ENCODE measurements at places on chromosomes 2 and 18.
A peak's percentile ranks its signal among the peaks of the same experiment; 100 is the strongest.

DNA sequence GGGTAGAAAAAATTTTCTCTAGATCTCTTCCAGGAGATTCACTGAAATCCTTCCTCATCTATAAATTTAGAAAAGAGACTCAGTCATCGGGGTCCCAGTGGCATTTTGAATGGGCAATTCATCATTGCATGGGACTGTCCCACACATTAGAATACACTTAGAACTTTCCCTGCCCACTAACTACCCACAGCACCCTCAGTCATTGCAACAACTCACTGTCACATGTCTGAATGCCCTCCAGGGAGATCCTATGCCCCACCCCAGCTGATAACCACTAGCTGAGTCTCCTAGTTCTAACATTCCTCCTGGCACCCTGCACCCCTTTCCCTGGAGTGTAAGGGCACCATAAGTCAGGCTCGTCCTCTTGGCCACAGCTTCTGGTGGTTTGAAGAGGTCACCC, 89.6 kb downstream of the INSIG2 start:
- DNase-seq = no peak

- no peak for DNase-seq
Measured at GRCh38 chr2:69253112-69253511, 133.9 kb downstream of the GFPT1 start.

- no peak for DNase-seq
Measured at GRCh38 chr2:188068093-188068492, 223.6 kb upstream of the GULP1 start.

- DNase-seq = no peak
Measured at GRCh38 chr2:32715391-32715841, 87.6 kb downstream of the TTC27 start.

DNA sequence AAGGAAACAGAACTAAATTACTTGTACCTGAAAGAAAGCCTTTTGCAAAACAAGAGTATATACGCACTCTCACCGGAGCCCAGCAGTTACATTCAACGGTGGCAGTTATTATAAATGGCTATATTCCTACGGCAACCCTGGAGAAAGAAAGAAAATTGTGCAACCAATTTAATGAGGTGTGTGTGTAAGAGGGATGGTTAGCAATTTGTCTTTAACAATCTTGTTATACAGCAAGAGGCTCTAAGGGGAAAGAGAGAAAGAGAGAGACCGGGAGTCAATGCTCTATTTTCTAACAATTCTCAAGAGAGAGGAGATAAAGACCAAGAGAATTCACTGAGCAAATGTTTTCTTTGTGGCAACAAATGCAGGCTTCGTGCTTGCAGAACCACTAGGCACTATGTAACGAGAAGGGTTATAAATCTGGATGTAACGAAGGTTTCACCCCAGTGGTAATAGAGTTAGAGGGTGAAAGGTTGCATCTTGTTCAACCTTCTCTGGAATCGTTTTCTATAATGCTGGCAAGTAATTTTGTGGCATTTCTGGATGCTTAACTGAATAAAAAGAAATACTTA, 359.1 kb upstream of the SPRED2 start:
- no peak for DNase-seq

- DNase-seq = no peak
Measured at GRCh38 chr2:152513029-152513428, 178.1 kb downstream of the FMNL2 start.

- no peak for DNase-seq
Measured at GRCh38 chr18:13548966-13549879, 177.1 kb downstream of the FAM210A start.

- no peak for DNase-seq
Measured at GRCh38 chr18:12540751-12541150, 117.2 kb downstream of the SPIRE1 start.

DNA sequence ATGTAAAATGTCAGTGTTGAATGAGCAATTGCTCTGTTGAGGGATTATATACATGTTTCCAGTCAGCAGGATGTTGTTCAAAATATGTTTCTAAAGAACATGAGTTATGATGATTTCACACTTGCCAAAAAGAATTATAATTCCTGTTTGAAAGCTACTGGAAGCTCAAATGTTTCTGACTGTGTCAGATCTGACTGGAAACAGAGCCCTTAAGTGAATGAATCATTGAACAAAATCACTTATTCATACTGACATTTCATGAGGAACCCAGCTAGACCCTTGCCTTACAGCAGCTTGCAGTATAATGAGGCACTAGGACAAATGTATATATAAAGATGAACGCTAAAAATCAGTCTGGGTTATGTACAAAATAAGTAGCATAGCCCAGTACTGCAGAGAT, 35.4 kb upstream of the ITGAV start:
- no peak for DNase-seq

GRCh38 chr2:201975434-201975833, 58.2 kb upstream of the FZD7 start:
- DNase-seq = no peak

DNA sequence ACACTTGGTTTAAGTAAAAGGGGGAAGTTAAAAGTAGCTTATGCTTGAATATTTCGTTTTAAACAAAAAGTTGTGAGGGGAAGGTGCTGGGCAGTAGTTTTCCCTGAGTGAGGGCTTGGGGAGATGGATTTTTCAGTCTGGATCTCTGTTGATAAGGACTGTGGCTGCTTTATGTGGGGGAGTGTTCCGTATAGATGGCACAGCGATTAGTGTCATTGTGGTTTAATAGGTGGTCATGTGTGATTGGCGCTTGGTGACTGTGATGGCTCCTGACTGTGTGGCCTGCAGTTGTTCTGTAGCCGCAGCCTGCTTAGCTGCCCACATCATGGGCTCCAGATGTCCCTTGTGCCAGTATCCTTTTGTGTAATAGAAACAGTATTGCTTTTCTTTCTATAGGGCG, 156.2 kb downstream of the WDSUB1 start:
- DNase-seq = no peak

DNA sequence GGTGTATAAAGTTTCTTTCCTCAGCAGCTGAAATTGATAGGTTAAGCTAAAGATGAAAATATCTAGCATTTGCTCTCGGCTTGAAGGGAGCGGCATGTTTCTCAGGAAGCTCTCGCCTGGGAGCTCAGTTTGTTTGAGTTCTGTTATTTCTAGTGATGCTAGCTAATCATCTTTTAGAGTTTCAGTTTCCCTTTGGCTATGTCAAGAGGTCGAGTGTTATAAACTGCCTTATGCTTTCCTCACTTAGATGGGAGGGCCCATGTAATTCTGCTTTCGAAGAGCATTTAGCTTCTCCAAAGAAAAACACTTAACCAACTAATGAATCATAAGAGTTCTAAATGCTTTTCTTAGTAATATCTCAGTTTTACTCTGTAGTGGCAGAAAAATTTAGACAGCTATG, 33.6 kb downstream of the PLCL1 start:
- no peak for DNase-seq

GRCh38 chr2:26355038-26355995, 8.7 kb upstream of the ADGRF3 start:
- DNase-seq = no peak

DNA sequence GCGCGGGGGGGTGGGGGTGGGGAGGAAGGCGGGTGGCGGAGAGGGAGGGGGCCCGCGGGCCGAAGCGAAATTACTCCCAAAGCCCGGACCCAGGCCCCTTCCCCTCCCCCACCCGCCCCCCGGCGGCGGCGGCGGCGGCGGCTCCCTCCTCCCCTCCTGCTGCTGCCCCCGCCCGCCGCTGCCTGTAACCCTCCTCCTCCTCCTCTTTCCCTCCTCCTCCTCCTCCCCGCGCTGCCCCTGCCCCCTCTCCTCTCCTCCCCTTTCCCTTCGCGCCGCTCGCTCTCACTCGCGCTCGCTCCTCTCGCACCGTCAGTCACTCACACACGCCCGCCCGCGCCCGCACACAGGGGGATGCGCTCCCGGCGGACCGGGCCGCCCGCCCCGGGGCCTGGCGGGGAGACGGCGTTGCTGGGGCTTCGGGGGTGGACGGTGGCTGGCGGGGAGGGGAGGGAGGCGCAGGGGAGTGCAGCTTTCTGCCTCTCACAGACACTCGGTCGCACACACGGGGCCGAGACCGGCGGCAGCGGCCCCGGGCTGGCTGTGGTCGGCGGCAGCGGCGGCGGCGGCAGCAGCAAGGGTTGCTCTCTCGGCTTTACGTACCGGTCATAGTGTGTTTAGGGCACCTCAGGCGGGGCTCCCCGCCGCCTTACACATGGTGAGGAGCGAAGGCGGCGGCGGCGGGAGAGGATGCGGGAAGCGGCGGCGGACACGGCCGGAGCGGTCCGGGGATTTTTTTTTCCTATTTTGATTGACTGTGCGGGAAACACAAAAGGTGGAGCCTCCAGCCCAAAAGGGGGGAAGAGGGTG, 405 bp downstream of the SP3 start:
- DNase-seq = peak; percentile 91

GRCh38 chr18:37541517-37541916, 24.1 kb downstream of the CELF4 start:
- no peak for DNase-seq

- no peak for DNase-seq
Measured at GRCh38 chr2:186927185-186927866, 78.4 kb upstream of the ZSWIM2 start.

DNA sequence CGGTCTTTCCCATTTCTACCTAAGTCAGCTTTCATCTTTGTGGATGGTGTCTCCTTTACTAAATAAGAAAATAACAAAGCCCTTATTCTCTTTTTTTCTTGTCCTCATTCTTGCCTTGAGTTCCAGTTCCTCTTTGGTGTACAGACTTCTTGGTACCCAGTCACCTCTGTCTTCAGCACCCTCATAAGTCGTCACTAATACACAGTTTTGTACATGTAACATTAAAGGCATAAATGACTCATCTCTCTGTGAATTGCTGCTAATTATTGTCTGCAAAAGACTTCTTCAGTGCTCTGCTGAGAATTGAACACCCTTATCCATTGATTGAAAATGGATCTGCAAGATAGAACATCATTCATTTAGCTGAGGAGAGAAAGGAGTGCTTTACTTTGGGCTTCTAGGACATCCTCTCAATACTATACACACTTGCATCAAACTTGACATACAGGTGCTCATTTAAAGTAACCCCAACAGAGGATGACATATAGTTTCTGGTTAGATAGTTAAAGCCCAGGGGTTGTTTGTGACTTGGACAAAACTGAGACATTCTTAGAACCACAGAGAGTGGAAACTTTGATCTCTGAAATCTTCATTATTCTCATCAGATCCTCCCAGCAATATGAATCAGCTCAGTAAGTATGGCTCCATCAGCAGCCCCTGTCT, 97.0 kb downstream of the XRCC5 start:
- DNase-seq = no peak

DNA sequence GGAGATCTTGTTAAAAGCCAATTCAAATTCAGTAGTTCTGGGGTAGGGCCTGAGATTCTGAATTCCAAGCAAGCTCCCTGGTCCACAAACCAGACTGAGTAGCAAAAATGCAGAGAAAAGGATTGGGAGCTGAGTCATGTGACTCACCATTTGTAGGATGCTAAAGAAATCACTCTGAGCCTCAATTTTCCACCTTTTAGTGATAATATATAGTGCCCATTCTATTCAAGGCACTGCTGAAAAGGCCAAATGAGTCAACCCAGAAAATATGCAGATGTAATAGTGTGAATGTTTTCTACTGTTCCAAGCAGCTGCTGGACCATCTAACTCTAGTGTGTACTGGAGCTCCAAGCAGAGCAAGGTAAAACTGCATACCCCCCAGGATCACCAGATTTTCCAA, 47.2 kb downstream of the SLC14A2 start:
- DNase-seq = no peak

DNA sequence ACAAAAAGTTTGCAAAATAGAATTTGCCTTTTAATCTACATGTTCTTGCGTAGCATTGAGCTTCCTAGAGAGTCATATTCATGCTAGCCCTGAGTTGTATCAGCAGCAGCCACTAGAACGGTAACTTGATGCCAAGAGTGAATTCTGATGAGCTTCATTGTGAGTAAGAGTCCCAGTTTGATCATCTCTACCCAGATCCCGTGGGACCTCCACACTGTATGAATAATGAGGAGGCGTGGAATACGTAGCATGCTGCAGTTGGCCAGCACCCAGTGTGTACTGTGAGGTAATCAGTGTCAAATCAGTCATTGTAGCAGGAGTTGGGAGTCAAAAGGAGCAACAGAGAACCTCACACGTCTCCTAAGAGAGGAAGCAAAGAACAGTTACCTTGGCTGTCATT, 197.9 kb downstream of the NEDD4L start:
- DNase-seq = no peak

DNA sequence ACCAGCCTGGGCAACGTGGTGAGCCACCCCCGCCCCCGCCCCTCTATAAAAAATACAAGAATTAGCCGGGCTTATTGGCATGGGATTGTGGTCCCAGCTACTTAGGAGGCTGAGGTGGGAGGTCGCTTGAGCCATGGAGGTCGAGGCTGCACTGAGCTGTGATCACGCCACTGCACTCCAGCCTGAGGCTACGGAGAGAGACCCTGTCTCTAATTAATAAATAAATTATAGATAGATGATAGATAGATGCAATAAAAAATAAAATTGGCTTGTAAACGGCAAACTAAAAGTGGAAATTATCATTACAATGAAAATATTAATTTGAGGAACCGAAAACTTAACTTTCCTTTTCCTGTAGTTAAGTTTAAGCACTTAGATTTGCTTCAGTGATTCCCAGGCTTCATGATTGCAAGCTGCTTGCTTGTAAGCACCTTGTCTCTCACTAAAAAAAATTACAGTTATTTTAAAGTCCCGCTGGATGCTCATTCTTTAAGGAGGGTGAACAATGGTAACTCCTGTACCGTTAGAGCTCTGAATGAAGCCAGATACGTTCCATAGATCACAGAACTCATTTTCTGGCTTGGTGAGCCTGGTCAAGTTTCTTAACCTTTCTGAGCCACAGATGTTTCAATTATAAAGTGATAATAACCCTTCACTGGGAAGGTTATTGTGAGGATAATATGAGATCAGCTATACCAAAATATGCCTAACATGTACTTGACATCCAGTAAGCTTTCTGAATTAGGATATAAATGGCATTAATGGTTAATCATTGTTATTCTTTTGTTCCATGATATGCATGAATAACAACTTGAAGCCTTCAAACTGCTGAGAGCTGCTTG, 9.3 kb upstream of the NARS1 start:
- DNase-seq = no peak

DNA sequence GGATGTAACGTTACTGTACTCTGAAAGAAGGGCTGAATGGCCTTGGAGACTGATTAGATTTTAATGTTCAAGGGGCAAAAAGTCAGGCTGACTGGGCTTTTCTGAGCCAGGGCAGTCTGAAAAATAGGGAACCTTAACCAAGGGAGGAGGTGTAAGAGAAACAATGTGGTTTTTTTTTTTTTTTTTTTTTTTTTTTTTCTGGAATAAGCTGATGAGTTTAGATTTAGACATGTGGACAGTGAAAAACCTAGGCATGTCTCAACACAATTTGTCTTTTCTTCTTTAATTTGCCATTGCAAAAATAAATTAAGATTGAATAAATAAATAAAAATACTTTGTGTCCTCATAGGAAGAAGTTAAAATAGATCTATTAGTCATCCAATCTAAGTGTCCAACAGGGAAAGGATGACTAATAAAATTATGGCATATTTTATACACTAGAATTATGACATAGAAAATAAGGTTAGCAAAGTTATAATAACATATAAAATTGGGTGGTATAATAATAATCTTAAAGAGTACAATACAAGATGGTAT, 237.6 kb upstream of the TRIB2 start:
- DNase-seq = no peak

Measured in left ventricle myocardium inferior (tissue), 1 donor.